Stimulated activated CD8-positive, alpha-beta memory T cell treated with anti-CD3 and anti-CD28 coated beads, Interleukin-4, amount 100 ng/mL, for 1 hour (primary cell): ENCODE measurements at places on chromosomes 5 and 9.

DNA sequence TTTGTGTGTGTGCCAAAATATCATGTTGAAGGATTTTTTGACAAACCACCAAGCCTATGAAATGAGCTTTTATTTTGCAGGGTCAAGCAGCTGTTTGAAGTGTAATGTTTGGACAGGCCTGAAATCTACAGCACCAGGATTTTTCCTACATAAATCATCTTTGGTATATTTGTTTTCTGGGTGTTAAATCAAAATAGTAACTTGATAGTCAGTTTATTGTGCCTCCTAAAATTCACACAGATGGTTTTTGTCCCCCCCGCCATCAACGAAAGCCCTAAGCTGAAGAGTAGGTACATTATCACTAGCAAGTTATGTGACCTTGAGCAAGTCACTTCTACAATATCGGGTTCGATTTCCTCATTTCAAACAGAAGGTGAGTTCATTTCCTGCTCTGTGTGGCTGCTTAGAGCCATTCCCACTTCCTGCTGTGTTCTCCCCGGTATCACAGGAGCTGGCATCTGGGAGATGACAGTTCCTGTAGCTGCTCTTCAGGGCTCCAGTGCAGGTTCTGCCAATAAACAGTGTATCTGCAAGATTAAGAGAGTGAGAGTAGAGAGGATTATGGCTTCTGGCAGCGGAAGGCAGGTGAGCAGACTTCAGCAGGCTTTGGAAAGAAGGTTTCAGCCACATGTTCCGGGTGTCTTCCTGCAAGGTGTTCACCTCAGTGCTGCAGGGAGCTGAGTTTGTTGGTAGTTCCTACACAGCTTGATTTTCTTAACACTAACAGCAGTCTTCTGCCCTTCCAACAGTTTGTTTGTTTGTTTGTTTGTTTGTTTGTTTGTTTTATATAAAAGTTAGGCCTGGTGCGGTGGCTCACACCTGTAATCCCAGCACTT lies 48.4 kb upstream of the GNE start:
- no peak for DNase-seq

DNA sequence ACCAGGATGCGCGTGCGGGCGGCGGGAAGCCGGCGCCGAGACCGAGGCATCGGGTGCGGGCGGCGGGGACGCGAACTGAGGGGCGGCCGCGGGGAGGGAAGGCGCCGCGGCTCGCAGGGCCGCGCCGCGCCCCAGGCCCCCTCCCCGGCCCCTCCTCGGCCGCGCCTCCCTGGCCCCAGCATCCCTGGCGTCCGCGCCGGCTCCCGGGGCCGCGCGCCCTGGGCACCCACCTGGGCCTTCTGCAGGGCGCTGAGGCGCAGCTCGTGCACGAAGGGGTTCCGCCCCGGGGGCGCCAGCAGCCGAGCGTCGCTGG lies 324 bp downstream of the LPCAT1 start:
- DNase-seq = no peak

DNA sequence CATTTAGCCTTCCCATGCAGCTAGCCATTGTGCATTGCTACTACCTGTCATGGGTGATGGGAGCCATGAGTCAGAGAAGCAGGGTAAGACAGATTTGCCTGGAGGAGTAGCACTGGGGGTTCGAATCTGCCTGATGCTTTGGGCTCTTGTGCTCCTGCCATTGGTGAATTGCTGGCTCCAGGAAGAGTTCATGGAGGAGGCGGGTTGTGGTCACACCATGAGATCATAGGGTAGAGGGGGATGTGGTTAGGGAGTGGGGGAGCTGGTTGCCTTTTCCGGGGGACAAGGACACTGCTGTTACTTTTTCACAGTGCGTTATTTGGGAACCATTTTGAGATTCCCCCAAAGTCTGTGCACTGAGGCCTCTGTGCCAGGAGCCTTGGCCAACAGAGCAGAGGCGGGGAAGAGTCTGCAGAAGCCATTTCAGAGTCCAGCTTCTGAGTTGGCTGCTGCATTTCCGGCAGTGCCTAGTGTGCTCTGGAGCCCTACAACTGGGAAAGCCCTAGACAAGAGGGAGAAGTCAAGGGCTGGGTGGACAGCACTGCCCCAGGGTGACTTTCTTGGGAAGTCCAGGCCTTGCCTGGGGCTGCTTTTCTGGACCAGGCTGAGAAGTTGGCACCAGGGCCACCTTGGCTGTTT lies 6.2 kb downstream of the ANGPTL2 start:
- DNase-seq = no peak

GRCh38 chr9:92635760-92636159 lies 34.2 kb downstream of the IPPK start:
- no peak for DNase-seq

DNA sequence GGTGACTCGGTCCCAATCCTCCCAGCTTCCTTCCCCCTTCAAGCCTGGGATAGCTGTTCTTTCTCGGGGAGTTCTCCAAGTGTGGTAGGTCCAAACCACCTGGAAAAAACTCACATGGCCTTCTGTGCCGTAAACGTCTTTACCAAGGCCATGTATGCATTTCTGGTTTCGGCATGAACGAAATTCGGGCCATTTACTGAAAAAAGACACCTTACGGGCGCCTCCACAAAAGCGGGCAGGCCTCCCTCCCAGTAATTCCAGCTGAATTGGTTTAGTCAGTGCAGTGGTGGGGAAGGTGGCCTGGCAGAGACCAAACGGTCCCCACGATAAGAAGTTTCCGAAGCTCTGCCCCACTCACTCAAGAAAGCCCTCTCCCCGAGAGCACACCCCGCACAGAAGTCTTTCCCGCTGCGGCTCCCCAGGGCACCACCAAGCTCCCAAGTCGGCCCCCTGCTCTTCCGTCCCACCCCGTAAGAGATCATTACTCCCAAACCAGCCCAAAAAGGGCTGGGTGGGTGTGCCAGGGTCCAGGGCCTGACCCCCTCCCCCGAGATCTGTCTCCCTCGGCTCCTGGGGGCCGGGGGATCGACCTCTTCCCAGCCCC lies 86.3 kb upstream of the MELK start:
- DNase-seq = no peak

GRCh38 chr5:151094852-151095245 lies 14.0 kb upstream of the TNIP1 start:
- no peak for DNase-seq

- no peak for DNase-seq
Observed at GRCh38 chr5:134088994-134089560, 25.4 kb upstream of the TCF7 start.

GRCh38 chr5:33755231-33755630 lies 136.6 kb downstream of the ADAMTS12 start:
- no peak for DNase-seq

DNA sequence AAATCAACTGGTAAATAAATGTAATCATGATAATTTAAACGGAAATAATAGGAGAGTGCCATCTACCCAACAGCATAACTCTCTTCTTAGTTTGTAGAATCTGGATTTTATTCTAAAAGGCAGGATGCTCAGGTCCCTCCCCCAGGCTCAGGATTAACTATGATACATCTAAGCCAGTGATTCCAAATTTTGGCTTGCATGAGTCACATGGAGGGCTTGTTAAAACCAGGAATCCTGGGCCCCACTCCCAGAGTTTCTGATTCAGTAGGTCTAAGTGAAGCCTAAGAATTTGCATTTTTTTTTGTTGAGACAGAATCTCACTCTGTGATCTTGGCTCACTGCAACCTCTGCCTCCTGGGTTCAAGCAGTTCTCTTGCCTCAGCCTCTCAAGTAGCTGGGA lies 62.3 kb upstream of the ZFR start:
- DNase-seq = no peak

DNA sequence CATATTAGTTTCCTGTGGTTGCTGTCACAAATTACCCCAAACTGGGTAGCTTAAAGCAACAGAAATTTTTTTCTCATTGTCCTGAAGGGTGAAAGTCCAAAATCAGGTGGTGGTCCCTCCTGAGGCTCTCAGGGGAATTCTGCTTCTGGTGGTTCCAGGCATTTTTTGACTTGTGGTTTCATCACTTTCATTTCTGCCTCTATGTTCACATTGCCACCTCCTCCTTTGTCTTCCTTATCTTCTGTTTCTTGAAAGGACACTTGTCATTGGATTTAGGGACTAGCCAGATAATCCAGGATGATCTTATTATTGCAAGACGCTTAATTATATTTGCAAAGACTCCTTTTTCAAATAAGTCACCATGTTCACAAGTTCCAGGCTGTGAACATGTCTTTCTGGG lies 43.2 kb downstream of the KCNMB1 start:
- no peak for DNase-seq

DNA sequence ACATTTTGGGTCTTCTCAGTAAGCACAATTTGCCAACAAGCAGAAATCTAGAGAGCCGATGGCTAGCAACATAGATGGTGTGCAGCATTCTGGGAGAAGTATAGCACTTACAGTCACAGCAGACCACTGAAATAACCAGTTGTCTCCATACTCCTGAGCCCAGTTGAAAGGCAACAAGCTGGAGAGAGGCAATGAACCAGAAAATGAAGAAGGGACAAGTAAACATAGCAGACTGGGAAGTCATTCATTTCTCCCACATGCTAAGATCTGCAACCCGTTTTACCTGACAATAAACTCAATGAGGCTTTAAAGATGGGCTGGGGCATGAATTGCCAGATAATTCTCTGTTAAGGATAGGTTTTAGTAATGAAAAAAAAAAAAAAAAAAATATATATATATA lies 575.6 kb upstream of the GRAMD2B start:
- no peak for DNase-seq

- DNase-seq = no peak
Observed at GRCh38 chr9:132583584-132584304, 1.3 kb downstream of the BARHL1 start.

DNA sequence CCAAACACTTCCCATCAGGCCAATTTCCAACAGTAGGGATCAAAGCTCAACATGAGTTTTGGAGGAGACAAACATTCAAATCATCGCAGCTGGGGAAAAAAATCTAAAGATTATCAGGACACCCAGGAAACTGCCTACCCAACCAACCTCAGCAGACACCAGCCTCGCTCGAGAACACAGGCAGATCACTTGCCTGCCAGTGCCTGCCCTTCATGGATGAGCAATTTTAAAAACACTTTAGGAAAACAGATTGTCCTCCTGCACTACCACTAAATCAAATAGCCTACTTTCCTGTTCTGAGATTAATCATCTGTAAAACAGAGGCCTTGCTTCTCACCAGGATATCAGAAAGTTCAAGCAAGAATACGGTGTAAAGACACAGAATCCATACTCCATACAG lies 14.7 kb upstream of the TMEM174 start:
- DNase-seq = no peak

- DNase-seq = no peak
Observed at GRCh38 chr5:107668154-107669095, 2.3 kb downstream of the EFNA5 start.

DNA sequence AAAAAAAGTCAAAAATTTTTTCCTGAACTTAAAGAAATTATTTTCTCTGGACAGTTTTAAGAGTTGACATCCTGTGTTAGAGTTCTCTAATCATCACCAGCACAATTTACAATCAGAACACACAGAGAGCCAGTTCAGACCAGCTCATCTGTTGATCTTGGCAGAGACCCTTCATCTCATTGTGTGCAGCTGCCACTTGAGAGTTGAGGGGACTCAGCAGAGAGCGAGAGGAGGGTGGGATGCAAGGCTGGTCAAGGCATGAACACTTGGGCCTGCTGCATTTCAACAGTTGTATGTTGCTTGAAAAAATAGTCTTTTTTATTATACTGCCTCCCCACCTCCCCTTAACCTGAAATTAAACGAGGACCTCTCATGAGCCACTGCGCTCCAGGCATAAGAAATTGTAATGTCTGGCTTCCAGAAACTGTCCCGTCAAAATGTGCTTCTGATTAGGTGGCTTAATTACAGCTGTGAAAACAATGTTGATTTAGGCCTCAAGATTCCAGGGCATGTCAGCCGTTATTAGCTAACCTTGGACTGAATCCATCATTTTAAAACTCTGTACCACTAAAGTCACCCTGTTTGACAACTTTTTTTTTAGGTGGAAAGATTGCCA lies 383.6 kb downstream of the CCDC171 start:
- DNase-seq = no peak

DNA sequence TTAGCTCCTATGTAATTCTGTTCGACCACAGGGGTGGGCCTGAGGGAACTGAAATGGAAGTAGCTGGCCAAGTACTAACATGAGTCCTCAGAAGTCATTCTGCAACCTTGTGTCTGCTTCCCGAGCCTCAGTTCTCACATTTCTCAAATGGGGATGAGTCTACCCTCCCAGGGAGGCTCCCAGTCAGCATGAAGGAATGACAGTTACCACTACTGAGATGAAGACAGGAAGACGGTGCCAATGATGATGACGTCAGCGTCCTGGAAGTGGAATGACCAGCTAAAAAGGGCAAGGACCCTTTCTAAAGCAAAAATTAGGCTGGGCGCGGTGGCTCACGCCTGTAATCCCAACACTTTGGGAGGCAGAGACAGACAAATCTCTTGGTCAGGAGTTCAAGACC lies 6.8 kb downstream of the PIP5KL1 start:
- no peak for DNase-seq

GRCh38 chr5:76339919-76340318 lies 63.2 kb upstream of the IQGAP2 start:
- DNase-seq = no peak

DNA sequence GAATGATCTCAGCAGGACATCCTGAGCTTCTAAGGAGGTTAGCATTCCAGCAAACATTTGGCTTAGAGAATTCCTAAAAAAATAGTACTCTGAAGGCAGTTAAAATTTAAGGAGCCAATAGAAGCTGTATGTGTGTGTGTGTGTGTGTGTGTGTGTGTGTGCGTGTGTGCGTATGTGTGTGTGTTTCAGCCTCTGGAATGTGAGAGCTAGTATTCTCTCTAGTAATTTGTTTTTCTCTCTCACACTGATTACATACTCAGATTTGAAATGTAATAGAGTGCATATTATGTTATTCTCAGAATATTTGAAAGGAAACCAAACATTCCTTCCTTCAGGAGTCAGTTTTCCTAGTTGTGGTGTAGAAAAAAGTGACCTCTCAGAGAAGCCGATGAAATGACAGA lies 279.6 kb downstream of the TMEM38B start:
- no peak for DNase-seq

GRCh38 chr9:13128266-13128860 lies 151.1 kb downstream of the MPDZ start:
- no peak for DNase-seq

DNA sequence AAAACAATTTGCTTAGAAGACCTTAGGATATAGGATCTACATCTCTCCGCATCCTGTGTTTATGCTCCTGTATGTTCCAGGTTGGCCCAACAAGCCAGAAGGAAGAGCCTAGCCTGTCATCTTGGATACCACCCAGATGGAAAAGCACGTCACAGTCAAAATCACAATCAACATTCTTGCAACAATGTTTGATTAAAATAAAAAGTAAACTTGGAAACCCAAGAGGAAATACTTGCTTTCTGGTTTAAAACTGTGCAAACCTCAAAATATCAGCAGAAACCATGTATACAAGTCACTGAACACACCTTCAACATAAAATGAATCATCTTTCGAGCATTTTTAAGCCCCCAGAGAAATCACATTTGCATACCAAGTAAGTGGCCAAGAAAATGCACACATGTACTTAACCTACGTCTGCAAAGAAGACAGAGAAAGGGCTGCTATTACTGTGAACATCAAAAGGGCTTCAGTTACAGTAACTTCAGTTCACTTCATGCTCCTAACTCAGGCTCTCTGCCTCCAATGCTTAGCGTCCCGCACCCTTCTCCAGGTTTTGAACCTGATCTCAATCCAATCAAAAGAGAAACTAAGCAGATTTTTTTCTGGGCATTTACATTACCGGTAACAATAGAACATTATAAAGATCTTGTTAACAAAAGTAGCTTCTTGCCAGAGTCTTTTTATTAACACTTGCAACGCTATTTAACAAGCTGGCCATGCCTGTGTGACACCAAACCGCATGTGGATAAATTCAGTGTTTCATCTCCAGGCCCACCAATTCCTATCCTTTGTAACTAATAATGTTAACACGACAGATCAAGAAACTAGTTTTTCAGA lies 1.3 kb downstream of the ENC1 start:
- DNase-seq = no peak
